NCI-H526 (cell line): ENCODE measurements at places on chromosomes 6 and 20.

- no peak for DNase-seq
Observed at GRCh38 chr20:58310291-58310782, 822 bp downstream of the RAB22A start.

DNA sequence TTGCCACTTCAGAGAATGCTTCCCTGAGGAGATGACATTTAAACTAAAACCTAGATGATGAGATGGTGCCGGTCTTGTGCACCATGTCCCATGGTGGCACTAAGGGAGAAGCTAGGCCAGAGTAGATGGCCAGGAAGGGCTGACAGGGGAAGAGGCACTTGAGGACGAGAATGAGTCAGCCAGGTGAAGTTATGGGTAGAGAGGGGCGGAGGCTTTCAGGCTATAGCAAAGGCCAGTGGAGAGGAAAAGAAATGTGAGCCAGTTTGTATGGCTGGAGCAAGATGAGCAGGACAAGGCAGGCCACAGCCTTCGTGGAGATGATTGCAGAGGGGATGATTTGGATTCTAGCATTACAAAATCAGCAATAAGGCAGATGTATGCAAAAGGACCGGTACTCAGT lies 44.7 kb upstream of the ADGRF4 start:
- no peak for DNase-seq

DNA sequence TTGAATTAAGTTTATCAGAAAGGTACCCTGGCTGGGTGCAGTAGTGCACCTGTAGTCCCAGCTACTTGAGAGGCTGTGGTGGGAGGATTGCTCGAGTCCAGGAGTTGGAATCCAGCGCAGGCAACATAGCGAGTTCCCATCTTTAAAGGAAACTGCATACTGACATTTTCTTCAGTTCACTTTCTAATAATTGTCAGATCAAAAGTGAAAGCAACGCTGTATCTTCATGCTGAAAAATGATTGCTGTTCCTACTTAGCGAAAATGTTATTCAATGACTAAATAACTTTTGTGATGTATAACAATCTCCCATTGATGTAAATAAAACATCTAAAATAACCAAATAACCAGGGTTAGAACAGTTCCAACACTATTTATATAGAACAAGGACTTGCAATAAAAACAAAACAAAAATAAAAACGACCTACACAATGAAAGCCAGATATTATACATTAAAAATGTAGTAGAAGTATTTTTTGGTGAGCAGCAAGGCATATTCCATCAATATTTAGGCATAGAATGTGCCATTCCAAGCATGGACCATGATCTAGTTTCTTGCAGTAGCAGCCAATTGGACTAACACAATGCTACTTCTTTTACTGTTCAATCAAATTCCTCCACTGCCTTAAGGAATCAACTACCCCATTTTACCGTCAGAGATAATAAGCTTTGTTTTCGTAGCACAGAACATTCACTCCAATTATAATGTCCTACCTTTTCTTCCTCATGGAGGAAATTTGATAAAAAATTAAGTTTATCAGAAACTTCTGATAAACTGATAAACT lies 1.5 kb downstream of the LATS1 start:
- no peak for DNase-seq

DNA sequence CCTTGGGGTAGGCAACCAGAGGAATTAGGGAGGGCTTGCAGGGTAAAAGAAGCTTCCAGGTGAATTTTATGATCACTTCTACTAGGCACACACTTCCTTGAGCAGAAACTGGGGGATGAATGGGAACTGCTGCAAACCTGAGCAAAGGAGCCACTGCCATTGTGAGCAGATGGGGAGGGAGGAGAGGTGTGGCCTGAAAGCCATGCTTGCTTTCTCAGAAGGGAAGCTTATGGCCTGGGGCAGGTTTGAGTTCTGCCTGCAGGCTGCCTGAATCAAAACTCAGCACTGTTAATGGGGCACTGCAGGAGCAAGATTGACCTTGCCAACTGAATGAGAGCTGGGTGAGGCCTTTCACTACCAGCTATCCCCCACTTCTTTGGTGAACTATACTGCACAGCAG lies 328.1 kb downstream of the NKAIN2 start:
- DNase-seq = no peak

DNA sequence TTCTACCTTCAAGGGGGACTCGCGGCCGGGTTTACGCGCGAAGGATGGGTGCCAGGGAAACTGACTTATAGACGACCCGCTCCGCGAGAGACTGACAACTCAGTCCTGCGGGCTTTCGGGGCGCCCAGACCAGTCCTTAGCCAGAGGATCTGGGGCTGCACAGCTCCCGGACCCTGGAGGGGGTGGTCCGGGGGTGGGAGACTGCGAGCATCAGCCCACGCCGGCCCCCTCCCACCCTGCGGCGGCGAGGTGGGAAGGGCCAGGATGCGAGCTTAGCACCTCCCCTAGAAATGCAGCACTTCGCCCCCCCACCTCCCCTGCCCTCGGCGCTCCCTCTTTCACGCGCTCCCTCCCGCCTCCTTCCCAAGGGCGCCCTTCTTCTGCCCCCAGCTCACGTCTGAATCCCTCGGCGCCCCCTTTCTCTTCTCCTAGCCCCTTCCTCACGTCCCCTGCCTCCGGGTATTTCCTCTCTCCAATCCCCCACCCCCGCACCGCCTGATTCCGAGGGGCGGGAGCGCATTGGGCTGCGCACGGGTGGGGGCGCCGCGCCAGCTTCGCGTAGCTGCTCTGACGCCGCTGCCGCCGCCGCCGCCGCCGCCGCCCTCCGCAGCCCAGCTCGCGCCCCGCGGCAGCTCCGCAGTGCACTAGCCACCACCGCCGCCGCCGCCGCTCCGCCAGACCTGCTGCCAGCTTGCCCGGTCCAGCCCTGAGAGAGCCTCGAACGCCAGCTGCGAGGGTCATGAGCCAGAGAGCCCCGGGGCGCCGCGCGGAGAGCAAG lies at the start of gene SLC32A1:
SLC32A1 (plus strand) TSS at position 639 of the 778 bp plus-strand sequence. CDS start 239 bp downstream, outside the sequence.
- peak; percentile 68 for DNase-seq

GRCh38 chr6:71388068-71388744 lies 99.6 kb downstream of the OGFRL1 start:
- no peak for DNase-seq

- DNase-seq = no peak
Observed at GRCh38 chr20:11041396-11041795, 367.6 kb upstream of the JAG1 start.

- no peak for DNase-seq
Observed at GRCh38 chr6:101296169-101296960, 97.1 kb upstream of the GRIK2 start.

DNA sequence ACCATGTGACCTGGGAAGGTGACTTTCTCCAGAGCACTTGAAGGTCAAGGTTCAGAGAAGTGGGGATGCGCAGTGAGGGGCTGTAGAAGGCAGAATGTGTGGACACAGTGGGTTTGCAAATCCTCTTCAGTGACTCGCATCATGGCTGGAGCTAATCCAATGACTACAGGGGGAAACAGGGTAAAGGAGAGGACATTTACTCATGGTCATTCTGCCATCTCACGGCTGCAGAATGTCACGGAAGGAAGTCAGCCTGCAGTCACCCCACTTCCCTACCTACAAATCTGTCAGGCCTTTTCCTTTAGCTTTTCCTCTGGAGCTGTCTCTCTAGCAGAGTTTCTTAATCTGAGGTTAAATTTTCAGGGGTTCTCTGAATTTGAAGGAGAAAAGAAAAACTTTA lies 337.6 kb downstream of the CDC5L start:
- no peak for DNase-seq

GRCh38 chr20:39278230-39278788 lies 316.2 kb downstream of the DHX35 start:
- DNase-seq = peak; percentile 29

DNA sequence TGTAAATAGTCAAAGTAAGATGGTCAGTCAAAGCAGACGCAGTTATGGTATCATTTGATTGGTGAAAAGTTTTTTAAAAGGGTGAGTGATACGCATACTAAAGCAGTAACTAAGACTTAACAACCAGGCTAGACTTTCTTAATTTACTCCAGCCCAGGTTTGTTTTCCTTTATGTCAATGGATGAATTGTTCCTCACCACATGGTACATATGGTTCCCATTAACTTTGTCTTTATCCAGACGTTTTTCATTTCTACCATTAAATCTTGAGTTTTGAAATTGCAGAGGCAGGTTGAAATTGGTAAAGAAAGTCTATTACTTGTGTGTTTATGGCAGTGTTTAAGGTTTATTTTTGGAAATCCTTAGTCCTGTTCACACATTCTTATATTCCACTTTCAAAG lies 98.5 kb upstream of the SCGN start:
- no peak for DNase-seq

- no peak for DNase-seq
Observed at GRCh38 chr20:57387945-57388371, 3.2 kb upstream of the RBM38 start.

DNA sequence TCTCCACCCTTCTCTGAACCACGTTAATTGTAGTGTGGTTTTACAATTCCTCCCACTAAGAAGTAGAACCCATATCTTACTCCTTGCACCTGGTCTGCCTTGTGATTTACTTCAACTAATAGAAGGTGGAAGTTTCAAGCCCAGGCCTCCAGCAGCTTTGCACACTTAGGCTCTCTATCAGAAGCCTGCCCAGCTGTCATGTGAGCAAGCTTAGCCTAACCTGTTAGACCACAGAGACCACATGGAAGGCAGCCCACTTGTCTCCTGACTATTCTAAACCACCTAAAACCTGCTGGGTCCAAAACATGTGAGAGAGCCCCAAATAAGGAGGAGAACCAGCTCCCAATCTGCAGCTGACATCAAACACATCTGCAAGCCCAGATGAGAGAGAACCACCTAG lies 127.6 kb upstream of the BTBD3 start:
- DNase-seq = no peak

DNA sequence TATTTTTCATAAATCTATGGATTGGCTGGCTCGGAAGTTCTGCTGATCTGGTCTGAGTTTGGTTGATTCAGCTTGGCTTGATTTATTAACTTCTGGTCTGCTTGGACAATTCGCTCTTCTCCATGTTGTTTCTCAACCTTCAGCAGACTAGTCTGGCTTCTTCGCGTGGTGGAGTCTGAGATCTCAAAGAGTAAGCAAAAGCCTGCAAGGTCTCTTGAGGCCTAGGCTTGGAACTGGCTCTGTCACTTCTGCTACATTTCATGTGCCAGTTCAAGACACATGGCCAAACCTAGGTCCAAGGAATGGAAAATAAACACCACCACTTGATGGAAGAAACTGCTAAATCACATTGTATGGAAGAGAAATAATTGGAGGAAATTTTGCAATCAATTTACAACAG lies 115.1 kb upstream of the JAG1 start:
- no peak for DNase-seq

DNA sequence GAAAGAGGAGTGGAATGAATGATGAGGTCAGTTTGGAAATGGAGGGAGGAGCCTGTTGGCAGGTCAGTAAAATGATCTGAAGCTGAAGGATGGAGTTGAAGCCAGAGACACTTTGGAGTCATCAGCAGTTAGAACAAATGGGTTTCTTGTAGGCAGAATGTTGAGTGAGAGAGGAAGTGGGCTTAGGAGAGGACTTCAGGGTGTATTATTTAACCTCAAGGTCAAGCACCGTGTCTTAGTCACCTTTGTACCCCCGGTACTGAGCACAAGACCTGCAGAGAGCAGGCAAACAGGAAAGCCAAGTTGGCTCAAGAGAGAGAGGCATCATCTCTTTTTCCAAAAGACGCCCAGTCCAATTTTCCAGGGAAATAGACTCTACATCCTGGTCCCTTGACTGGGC lies 23.3 kb downstream of the C20orf173 start:
- no peak for DNase-seq

- DNase-seq = no peak
Observed at GRCh38 chr6:37433657-37434271, 743 bp downstream of the CMTR1 start.

- DNase-seq = no peak
Observed at GRCh38 chr6:25486550-25486949, 165.5 kb upstream of the SCGN start.

DNA sequence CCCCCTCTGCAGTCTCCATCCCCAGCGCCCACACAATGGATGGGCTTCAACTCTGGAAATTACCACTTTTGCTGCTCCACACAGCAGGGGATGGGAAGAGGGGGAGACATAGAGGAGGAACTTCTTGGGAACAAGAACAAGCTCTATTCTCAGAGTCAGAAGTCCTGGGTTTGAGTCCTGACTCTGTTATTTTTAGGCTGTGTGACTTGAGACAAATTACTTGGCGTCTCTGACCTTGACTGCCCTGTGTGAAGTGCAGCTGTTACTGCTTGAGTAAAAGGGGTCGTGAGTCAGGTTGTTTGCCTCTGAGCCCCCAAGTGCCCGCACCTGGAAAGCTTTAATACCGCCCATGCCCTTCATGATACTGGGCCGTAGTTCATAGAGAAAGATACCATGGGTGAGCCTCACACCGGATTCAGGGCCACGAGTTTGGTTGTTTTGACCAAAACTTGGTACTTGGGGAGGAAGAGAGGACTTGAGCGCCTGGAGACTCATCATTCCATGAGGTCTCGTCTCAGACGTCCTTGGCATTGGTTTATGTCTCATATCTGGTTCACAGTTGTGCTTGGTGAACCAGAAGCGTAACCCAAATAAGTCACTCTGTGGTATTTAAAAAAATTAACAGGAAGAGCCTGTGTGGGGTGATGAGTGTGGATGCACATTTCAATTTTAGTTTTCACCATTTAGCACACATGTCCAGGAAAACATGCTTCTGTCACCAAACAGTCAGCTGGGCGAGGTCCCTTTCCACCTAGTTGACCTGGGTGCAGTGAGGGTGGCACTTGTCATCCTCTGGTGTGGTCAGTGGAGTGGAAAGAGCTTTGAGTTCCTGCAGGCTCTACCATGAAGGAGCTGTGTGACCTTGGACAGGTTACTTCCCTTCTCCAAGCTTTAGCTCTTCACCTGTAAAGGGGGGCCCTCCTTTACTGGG lies 75.6 kb downstream of the CDC5L start:
- no peak for DNase-seq

GRCh38 chr6:27478141-27478705 lies 5.3 kb upstream of the ZNF184 start:
- no peak for DNase-seq

DNA sequence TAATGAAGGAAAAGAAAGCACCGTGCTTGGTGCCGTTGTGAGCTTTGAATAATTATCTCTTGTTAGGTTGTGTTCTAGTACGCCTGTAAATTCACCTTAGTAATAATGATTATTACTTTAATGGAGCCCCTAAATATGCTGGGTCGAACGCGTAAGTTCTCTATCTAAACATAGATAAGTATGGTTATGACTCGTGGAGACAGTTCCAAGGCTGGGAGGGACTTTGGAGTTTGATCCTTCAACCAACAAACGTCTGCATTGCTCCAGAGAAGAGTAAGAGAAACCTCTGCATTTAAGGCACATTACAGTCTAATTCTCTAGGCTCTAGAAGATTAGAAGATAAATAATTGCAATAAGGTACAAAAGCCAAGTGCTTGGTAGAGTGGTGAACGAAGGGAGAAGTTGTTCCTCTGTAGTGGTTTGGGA lies 514 bp downstream of the ACOT13 start:
- DNase-seq = no peak
